ENCODE measurements at places on chromosomes 4 and X.

GRCh38 chrX:82335772-82336171 lies 1133.9 kb downstream of the SH3BGRL start:
- DNase-seq, result no peak

DNA sequence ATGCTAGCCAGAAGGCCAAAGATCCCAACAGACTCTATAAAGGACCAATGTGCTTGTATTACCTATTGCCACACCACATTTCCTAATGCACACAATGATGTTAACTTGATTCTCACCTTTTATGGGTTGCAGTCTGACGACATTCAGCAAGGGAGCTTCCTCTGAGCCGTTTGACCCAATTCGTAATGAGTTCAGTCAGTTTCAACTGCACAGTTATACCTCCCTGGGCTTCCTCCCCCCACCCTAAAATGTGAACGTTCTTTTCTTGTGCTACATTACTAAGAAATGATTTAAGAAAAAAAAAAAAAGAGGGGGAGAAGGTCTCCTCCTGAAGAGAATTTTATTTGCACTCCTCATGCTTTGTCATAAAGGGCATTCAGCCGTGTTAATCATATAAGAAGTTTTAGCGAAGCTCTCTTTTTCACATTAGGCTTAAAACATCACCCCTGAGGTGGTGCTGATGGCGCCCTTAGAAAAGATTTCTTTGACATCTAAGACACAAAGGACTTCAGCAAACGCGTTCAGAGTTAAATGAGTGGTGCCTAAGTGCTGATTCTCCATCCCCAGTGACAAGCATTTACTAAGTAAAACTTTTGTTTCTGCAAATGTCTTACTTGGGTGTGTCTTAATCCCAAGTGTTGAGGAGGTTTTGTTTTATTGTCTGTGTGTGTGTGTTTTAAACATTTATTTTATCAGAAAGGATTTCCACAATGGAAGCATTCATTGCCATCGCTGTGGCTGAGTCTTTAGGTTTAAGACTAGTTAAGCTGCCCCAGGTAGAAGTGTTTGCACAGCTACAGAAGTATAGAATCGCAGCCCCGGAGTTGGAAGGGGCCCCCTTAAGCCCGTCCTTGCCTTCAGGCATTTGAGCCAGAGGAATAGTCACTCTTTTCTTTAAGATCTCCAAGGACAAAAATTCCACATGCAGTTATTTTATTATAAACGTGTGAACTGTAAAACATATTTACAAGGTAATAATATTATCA lies 15.2 kb upstream of the GPC3 start:
- no peak for DNase-seq

GRCh38 chr4:1200425-1201035 lies 28.1 kb upstream of the SPON2 start:
- no peak for DNase-seq

- DNase-seq, result peak; percentile 24
Measured at GRCh38 chrX:16712548-16713155, at the start of gene CTPS2. CTPS2 (minus strand) TSS chrX:16712669; CDS start chrX:16702902, 9,767 bp downstream.

GRCh38 chr4:74654230-74654681 lies 140.1 kb downstream of the BTC start:
- DNase-seq, result no peak

DNA sequence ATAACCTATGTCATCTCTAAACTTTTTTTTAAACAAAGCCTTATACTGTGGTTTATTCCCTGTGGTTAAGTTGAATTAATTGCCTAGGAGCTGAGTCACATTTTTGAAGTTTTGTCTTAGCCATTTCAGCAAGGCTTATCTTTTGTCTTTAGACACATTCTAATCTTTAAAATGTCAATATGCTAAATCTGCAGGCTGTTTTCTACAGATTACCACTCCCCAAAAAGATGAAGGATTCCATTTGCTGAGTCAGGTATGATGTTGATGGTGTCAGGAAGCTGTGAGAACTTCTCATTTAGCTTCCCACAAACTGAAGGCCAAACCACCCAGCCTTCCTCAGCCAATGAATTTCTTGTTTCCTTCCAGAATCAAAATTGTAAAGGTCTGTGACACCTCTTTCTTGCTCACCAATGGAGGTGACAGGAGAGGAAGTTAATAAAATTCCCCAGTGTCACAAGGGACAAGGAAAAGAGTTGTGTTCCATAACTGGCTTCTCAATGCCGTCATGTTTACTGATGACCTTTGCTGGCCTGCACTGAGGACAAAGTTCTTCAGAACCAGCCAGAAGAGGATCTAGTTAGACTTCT lies 3.7 kb upstream of the CXCL6 start:
- no peak for DNase-seq

GRCh38 chr4:76341063-76341462 lies 34.5 kb downstream of the STBD1 start:
- DNase-seq, result no peak

DNA sequence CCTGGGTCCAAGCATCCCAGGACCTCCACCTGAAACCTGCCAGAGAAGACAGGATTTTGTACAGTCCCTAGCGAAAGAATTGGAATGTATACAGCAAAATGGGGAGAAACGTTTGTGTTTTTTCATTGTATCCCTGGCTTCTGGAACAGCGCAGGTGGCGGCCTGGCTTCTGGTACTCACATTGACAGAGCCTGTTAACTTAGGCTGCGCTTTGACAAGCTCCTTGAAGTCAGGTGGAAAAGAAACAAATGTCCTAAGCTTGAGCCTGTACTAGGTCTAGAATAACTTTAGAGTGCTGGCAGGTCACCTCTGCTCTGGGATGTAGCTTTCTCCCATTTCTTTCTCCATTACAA lies 343.7 kb upstream of the KLF3 start:
- no peak for DNase-seq

- DNase-seq, result no peak
Measured at GRCh38 chr4:145520172-145520571, 38.5 kb downstream of the SMAD1 start.

DNA sequence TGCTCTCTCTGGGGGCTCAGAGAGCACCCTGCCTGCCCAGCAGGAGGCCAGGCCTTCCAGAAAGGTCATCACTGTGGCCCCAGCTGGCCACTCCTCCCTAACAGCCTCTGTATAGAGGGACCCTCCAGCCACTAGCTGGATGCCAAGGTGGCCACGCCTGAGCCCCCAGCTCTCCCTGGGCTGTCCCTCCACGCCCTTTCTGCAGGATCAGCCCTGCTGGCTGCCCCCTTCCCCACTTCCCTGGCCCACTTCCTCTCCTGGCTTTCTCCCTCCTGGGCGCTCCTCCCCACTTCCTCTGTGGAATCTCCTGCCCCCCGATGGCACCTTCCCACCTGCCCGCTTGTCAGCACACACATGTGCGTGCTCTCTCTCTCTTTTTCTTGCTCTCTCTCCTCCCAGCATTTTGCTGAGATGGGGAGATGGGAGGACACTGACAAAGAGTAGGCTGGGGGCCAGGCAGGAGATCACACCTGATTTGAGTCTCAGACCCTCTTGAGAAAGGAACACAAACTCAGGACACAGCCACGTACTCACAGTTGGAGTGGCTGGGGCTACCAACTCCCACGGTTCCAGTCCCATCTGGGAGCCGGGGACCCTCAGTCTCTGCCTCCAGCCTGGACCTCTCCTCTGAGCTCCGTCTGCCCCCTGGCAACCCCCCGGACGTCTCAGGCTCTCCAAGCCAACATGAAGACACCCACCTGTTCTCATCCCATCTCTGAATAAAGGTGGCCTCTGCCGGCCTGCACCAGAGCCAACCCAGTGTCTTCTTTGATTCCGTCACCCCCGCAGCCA lies 62.1 kb upstream of the AFAP1 start:
- no peak for DNase-seq

DNA sequence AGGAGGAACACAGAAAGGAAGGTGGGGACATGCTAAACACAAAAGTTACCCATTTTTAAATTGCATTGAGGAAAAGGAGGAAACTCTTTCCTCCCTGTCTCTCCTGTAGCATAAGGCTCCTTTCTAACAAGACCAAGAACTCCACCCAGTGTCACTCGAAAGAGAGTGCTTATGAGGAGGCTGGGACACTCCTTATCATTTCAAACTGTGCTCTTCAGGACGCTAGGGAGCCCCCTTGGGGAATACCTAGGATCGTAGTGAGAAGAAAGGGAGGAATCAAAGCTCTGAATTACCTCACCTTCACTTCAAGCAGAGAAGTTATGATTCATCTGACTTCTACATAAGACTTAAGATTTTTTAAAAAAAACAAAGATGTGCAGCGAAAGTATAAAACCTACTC lies 65.5 kb downstream of the F9 start:
- no peak for DNase-seq

GRCh38 chr4:86879641-86880040 lies 12.6 kb downstream of the C4orf36 start:
- no peak for DNase-seq

- DNase-seq, result no peak
Measured at GRCh38 chr4:109266236-109266635, 36.2 kb downstream of the COL25A1 start.

DNA sequence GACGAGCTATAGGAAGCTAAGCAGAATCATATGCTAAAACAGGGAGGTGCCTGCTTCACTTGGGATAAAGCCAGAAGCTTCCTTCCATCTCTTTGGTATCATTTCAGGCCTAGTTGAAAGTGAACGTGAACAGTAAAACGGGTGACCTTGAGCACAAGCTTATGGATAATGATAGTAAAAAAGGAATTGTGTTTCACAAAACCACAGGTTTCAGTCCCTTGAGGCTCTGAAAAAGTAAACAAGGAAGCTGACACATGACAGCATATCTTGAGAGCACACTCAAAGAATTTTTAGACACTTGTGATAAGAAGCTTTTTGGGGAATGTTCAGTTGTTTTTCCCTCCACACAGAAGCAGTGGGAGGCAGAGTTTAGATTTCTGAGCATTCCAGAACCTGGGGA lies 286.1 kb downstream of the DCHS2 start:
- no peak for DNase-seq

- DNase-seq, result no peak
Measured at GRCh38 chr4:102064747-102065442, 274.4 kb downstream of the BANK1 start.

GRCh38 chr4:41819621-41820020 lies 71.1 kb upstream of the PHOX2B start:
- DNase-seq, result no peak

GRCh38 chrX:11597479-11597878 lies 68.2 kb downstream of the ARHGAP6 start:
- no peak for DNase-seq

DNA sequence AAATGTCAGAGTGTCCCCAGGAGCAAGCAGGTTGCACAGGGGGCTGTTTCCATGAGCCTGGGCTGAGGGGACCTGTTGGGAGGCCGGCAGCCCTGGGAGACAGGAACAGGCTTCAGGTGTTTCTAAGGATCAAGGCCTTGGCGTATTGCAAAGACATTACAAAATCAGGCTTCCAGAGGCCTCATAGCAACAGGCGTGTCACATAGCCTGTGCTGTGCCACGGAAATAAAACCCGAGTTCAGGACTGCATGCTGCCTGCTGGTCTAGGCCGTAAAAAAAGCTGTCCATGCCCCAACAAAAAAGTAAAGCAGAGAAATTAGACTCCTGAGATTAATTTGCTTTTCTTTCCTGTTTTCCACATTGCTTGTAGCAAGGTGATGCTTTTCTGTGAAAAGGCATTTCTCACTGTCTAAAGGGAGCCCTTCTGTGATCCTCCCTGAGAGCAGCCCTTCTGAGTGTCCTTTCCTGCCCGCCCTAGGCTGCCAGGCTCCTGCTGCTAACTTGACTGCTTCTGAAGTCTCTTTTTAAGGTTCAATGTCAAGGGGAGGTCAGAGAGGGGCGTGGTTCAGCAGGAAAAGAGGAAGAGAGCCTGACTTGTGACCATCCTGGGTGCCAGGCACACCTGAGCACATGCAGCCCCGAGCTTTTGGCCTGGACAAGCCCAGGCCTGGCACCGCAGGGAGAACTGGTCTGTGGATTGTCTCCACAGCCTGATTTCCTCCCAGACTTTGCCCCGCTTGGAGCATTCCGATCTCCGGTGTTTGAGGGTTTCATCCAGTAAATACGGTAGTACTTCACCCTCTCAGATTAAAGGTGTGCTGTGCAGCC lies 21.3 kb downstream of the SHROOM2 start:
- DNase-seq, result no peak

GRCh38 chr4:149113804-149114430 lies 671.7 kb upstream of the NR3C2 start:
- no peak for DNase-seq

GRCh38 chr4:143402776-143403552 lies 66.3 kb downstream of the GAB1 start:
- DNase-seq, result no peak

All from activated CD4-positive, alpha-beta T cell treated with anti-CD3 and anti-CD28 coated beads, Interleukin-2, amount 50 U/mL, for 1 hour (primary cell).